Dorsolateral prefrontal cortex (tissue), 122 donors: ENCODE measurements at places on chromosomes 7 and 10. TPM values are rescaled to one million over a fixed set of nuclear protein-coding genes. Genes with fewer than 3 reads are reported as not detected.

The FAM221A gene
- total RNA-seq: 16.0 TPM

DNA sequence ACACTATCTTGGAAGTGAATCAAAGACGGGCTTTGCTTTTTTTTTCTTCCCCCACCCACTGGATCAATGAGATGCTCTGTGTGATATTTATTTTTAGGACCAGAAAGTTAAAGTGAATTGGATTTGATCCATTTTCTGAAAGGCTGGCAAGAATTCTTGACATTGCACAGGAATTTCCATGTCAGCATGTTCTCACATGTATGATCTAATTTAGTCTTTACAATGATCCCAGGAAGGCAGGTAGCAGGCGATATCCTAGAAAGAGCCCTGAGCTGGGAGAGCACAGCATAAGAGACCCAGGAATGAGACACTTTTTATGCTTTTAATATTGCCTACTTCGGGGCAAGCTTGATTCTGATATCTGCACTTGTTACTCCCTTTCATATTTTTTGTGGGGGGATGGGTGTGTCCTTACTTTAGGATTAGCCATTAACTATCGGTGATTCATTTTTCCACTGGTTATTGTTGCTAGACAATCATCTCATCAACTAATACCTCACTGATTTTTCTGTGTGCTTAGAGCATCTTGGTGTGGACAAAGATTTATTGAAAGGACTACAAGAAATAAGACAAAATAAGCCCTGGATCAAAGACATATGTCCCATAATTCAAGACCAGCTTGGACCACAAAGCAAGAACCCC is 58.1 kb downstream of the NRP1 start:
- DNase-seq: no peak

DNA sequence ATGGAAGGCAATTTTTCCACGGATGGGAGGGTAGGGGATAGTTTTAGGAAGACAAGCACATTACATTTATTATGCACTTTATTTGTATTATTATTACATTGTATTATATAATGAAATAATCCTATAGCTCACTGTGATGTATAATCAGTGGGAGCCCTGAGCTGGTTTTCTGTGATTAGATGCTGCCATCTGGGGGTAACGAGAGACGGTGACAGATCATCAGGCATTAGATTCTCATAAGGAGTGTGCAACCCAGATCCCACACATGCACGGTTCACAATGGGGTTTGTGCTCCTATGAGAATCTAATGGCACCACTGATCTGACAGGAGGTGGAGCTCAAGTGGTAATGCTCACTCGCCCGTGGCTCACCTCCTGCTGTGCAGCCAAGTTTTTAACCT is 103.9 kb upstream of the STK17A start:
- no peak for DNase-seq

The COBL gene
- 120 TPM for total RNA-seq

The PRSS2 gene
- not detected for total RNA-seq

The ANKRD16 gene
- 15.9 TPM for total RNA-seq

- DNase-seq: no peak
Observed at GRCh38 chr7:12137283-12137682, 73.8 kb upstream of the TMEM106B start.

The SH3PXD2A gene
- 71.6 TPM for total RNA-seq

The FGF8 gene
- total RNA-seq: 0.57 TPM

GRCh38 chr7:159068488-159068811 is 76.2 kb downstream of the VIPR2 start:
- DNase-seq: no peak

DNA sequence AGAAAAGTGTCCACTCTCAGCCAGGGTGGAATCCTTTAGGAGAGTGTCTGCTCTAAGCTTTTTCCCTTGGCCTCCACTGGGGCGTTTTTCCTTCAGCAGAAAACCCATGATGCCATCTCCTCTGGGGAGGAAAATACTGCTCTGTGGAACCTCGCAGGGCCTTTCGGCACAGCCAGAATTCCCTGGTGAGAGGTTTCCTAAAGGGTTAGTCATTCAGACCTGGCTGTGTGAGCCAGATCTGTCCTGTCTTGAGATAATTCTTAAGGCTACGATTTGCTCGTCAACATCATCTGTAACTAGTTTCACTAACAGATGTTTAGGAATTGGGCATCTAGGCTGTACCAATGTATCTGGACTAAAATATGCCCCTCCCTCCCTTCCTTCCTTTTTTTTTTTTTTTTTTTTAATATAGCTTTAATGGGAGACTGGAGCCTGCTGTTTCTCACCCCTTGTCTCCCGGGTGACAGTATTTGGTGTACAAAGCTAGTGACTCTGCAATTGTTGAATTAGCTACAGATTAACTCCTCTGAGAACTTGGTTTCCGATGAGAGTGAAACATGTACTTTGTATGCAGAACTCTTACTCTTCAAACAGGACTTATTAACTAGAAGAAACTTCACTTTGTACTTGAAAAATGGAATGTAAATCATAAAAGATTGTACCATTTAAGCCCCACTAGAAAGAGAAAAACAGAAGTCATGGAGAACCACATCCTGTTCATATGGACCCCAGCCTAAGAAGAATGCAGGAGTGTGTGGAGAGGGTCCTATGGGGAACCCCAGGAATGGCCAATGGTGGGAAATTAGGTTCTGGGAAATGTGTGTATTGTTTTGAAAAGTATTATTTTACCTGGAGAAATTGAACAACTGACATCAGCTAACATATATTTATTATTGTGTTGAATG is 230.9 kb downstream of the CAMK1D start:
- DNase-seq: no peak

DNA sequence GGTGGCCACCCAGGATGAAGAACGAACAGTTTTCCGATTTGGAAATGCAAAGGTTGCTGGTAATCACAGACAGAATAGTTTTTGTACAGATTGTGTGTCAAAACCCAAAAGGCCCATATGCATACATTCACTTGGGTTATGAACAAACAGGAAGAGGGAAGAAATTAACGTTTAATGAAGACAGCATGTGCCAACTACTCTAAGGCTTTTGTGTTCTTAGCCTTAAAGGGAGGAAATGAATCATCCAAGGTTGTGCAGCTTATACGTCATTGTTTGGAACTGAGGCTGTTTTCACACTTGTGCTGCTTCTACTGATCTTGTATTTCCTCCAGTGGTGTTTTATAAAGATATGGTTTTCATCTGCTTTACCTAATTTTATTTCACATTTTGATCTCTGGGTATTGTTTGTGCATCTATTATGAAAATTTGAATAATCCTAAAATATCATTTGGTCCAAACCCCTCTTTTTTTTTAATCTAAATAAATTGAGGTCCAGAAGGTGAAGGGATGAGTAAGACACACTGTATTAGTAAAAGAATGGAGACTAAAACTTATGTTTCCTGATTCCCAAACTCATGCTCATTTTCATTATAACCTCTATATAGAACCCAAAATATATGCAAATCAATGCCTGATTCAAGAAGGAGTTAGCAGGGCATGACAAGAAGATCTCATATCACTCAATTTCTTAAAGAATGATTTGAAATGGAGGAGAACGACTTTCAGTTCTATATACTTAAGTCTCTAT is 373.1 kb downstream of the THSD7A start:
- no peak for DNase-seq

GRCh38 chr7:129950191-129950932 is 2.4 kb downstream of the UBE2H start:
- no peak for DNase-seq

The ANKRD22 gene
- not detected for total RNA-seq

The EFCAB10 gene
- 3.2 TPM for total RNA-seq

The CH25H gene
- 1.8 TPM for total RNA-seq

DNA sequence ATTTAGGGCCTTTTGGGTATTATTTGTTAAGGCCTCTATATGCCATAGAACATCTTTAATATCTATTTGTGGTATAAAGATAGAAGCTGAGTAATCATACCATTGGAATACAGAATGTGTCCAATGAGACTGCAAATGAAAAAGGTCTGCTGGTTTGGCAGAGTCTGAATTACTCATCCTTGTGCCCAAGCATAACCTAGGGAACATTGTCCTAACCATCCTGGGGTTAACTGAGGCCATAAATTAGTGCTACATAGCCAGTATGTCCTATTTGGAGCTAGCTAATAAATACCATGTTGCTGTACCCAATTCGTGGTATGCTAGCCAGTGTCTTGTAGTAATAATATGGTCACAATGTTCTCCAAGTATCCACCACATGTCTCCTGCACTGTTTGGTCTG is 117.1 kb downstream of the ANKRD26 start:
- DNase-seq: no peak

DNA sequence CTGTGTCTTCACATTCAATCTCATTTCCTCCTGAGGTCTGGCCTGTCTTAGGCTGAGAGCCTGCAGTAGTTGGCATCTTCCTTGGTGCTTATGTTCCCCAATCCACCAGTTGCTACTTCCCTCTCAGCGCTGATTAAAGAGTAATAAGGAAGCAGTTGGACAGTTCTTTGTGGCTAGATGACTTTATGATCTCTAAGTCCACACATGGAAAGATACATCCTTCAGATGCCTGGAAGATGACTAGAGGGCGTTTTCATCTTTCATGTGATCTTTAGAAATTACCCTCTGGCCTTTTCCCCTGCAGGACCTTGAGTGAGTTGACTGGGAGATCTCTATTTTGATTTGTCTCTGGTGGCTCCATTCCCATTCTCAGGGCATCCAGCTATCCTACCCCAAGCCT is 204.5 kb downstream of the GRM3 start:
- no peak for DNase-seq

- DNase-seq: no peak
Observed at GRCh38 chr7:52897713-52898112, 137.7 kb upstream of the POM121L12 start.

The TWNK gene
- total RNA-seq: 7.2 TPM

DNA sequence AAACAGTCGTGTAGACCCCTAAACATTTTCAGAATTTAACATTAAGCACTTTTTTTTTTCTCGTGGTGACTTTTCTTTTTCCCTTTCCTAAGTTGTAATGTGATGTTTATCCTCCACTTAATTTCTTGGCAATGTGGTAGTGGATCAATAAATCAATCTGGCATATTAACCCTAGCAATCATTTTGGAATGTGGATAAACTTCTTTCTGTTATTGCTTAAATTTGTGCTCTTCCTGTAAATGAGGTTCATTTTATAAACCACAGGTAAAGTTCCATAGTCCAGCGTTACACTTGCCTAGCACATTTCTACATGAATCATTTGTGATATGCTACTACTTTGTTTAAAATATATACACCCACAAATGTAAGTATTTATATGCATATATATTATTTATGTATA is 247.4 kb upstream of the ETV1 start:
- DNase-seq: no peak

GRCh38 chr7:70027867-70028266 is 429.6 kb downstream of the AUTS2 start:
- no peak for DNase-seq

DNA sequence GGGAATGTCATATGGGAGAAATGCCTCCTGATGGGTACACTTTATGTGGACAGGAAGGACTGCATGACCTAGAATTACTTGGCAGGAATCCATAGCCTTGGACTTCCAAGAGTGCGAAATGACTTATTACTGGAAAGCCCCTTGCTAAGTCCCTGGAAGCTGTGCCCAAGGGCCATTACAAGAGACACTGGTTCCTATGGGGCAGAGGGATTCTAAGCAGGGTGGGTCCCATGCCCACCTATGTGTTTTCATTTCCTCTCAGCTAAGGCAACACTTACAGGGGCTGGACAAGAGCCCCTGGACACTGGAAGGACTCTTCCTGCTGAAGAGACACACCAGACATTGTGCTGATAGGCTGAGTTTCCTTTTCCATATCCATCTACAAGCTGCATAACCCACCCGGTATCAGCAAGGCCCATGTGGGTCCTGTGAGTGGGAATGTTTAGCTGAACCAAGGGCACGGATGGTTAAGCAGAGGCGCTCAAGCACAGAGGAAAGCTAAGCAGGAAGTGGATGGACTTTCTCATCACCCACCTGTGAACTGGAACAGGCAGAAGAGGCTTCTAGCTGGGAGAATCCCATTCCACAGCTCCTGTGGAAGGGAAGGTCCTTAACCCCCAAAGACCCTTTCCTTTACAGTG is 56.2 kb downstream of the XPNPEP1 start:
- no peak for DNase-seq

GRCh38 chr10:42367532-42368230 is 270.7 kb downstream of the ZNF33B start:
- DNase-seq: peak; percentile 82

GRCh38 chr7:46089281-46089680 is 168.2 kb upstream of the IGFBP3 start:
- DNase-seq: no peak

The UCN3 gene
- not detected for total RNA-seq

DNA sequence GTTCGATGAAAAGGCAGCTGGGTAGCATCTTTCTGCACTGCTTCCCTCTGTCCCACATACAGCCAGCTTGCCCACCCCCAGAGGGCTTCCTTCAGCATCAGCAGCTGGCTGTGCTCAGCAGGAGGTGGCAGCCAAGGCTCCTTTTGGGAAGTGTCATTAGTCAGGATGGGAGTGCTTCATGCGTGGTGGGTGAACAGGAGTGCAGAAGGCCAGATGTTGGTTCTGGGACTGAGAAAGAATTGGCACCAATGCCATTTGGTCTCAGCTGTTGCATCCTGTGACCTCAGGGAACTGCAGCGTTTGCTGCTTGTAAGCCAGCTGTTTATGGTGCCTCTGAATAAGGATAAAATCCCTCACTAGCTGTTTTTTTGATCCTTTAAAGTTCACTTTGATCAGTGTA is 131.1 kb upstream of the SORCS3 start:
- no peak for DNase-seq

DNA sequence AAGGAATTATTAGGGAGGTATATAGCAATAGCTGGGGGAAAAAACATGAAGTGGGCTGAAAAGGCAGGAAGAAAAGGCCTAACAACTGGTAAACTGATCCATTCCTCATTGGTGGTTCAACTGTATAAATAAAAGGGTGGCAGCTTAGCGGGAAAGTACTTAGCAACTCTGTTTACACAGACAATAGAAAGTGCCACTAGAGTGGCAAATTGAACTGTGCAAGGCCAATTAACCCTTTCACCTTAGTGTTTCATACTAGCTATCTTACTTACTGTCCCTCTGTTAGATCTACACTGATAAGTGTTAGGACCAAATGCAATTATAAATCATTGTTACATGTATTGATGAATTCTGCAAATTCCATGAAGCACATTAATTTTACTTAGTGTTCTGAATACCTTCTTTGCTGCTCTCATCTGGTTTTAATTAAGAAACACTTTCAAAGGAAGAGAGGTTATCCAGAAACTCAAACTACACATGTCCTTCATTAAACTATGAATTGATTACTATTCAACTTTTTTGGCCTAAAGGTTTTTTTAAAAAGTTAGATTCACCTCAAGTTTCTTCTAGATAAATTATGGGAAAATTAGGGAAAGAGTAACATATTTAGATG is 28.0 kb downstream of the DNAJC1 start:
- no peak for DNase-seq

DNA sequence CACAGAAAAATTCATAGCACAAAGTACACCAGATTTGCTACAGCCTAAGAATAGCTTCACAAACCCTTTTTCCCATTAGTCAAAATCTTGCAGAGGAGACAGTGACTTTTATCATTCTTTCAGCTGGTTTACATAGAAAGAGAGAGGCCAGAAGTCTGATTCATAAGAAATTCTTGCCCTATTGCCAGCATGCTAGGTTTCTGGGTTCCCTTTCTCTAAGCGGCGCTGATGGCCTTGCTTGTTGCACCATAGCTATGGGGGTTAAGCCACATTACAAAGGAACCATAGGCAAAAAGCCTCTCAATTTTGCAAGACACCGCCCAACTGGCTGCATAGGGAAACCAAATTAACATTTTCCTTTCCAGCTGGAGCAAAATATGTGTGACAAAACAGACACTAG is 87.4 kb downstream of the ZNF467 start:
- DNase-seq: no peak

GRCh38 chr10:124736491-124737136 is 7.6 kb downstream of the FAM53B start:
- peak; percentile 87 for DNase-seq

The PRPF18 gene
- 27.7 TPM for total RNA-seq
